Sigmoid colon (tissue), 7 donors: ENCODE measurements at places on chromosomes 7 and 10. TPM values are rescaled to one million over a fixed set of nuclear protein-coding genes. Genes with fewer than 3 reads are reported as not detected.

AQP1 gene
- 7.8 TPM for polyA plus RNA-seq

DNA sequence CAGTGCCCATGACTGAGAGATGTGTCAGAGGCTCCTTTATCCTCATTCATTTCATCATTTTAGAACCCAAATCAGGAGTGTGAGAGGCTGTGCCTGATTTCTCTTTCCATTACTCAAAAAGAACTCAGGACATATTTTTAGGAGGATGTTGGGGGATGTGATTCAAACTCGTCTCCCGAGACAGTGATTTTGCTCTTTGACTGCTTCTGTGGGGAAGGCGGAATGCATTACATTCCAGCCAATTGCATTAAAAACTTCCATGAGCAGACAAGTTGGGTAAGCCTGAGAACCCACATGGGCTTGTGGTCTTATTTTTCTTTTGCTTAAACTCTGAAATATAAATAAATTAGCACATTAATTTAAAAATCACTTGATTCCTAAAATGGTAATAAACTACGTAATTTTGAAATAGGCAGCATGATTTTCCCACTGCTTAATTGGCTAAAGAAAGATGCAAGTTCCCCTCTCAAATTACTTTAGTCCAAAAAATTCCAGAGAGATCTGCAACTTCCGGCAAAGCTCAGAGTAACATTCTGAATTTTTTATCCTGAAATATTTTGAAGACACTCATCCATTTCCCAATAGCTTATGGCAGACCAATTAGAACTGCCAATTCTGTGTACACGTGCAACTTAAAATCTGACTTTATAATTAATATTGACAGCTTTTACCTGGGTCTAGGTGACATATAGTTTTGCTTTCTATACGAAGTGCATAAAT lies 185.6 kb downstream of the C7orf25 start:
- DNase-seq: no peak

GRCh38 chr7:26101361-26102151 lies 50.4 kb upstream of the NFE2L3 start:
- DNase-seq: peak; percentile 65

OR2A42 gene
- 0.06 TPM for polyA plus RNA-seq

GRCh38 chr10:57494486-57494885 lies 773.2 kb downstream of the IPMK start:
- no peak for DNase-seq

VSTM2A gene
- polyA plus RNA-seq: 0.60 TPM

DNA sequence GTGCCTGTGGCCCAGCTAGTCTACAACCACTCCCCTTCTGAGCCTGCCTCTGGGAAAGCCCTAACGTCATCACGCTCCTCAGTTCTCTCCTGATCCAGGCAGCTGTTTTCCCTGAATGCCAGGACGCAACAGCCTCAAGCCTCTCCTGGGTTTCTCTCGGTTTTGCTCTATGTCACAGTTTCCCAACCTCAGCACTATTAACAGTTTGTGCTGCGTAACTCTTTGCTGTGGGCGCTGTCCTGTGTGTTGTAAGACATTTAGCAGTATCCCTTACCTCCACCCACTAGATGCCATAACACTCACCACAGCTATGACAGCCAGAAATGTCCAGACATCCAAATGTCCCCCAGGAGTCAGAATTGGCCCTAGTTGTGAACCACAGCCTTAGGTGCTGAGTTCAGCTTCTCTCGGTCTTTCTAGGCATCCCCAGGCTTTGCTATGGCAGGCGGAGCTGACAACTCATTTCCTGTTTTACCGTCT lies 226.3 kb upstream of the NPVF start:
- DNase-seq: peak; percentile 69

DNA sequence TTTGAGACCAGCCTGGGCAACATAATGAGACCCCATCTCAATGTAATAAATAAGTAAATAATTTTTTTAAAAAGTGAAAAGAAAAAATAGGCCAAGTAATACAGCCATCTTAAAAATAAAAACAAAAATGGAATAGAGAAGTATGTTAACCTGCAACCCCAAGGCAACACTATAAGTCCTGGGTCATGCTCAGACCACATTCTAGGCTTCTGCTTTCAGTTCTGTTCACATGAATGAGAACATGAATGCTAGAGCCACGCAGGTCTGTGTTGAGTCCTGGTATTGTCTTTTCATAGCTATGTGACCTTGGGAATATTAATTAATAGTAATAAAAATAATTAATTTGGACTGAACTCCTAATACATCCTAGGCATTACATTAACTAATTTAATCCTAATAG lies 284.0 kb downstream of the AUTS2 start:
- no peak for DNase-seq

GRCh38 chr7:45203936-45204445 lies 46.4 kb downstream of the RAMP3 start:
- no peak for DNase-seq

TBATA gene
- polyA plus RNA-seq: not detected

- no peak for DNase-seq
Measured at GRCh38 chr7:98137826-98138151, 31.1 kb downstream of the LMTK2 start.

SPDYE2B gene
- not detected for polyA plus RNA-seq

GRCh38 chr7:37341033-37341630 lies 107.5 kb downstream of the ELMO1 start:
- no peak for DNase-seq

- no peak for DNase-seq
Measured at GRCh38 chr7:45358287-45358686, 200.7 kb downstream of the RAMP3 start.

GRCh38 chr10:32207544-32207943 lies 139.4 kb downstream of the EPC1 start:
- DNase-seq: no peak

GRCh38 chr7:125606671-125607070 lies 677.0 kb upstream of the POT1 start:
- DNase-seq: no peak

- DNase-seq: no peak
Measured at GRCh38 chr7:1706381-1706720, 36.3 kb downstream of the ELFN1 start.

C7orf57 gene
- polyA plus RNA-seq: not detected

GRCh38 chr10:95663496-95663895 lies 7.0 kb upstream of the ALDH18A1 start:
- no peak for DNase-seq

AGAP6 gene
- 11.3 TPM for polyA plus RNA-seq

LYZL2 gene
- not detected for polyA plus RNA-seq

MMP21 gene
- polyA plus RNA-seq: not detected

DNA sequence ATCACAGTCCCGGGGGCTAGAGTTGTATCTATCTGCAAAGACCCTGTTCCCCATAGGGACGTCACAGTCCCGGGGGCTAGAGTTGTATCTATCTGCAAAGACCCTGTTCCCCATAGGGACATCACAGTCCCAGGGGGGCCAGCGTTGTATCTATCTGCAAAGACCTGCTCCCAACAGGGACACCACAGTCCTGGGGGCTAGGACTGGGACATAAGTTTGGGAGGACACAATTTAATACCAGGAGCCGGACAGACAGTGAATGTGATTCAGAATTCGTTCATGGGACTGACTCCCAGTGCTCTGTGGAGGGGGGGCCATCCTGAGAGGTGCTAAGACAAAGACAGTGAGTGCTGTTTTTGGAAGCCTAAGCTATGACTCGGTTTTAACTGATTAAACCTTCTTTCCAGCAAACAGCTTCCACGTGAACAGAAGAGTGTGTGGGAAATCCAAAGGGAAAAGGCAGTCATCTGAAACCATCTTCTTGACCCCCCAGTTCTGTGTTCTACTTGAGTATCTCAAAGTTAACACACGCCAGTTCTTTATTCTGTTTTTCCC lies 153.0 kb downstream of the DIP2C start:
- peak; percentile 50 for DNase-seq

GRCh38 chr10:4073912-4074311 lies 288.9 kb upstream of the KLF6 start:
- no peak for DNase-seq

DNA sequence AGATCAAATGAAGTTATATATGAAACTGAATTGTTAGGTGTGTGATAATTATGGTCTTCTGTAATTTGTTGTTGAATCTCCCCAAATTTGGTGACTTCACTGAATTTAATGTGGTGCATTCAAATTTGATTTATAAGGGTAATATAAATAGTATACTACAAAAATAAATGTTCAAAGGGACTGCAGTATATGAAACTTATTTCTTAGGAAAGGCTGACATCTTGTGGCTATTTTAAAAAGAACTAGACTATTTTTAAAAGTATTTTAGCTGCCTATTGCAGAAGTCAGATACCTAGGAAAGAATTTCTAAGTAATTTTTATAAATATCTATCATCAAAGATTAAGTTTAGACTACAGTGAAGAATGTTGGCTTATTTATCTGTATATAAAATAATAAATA lies 36.6 kb downstream of the ATRNL1 start:
- DNase-seq: no peak

ESYT2 gene
- polyA plus RNA-seq: 6.9 TPM

HOGA1 gene
- 1.2 TPM for polyA plus RNA-seq

GRCh38 chr10:98959379-98959778 lies 276.3 kb downstream of the HPSE2 start:
- DNase-seq: no peak

GRCh38 chr7:148481971-148482626 lies 108.5 kb upstream of the C7orf33 start:
- no peak for DNase-seq

- DNase-seq: no peak
Measured at GRCh38 chr10:34311679-34312078, 503.4 kb downstream of the PARD3 start.

MINDY3 gene
- polyA plus RNA-seq: 19.4 TPM

ANXA8L1 gene
- polyA plus RNA-seq: not detected

VGF gene
- polyA plus RNA-seq: not detected

DNA sequence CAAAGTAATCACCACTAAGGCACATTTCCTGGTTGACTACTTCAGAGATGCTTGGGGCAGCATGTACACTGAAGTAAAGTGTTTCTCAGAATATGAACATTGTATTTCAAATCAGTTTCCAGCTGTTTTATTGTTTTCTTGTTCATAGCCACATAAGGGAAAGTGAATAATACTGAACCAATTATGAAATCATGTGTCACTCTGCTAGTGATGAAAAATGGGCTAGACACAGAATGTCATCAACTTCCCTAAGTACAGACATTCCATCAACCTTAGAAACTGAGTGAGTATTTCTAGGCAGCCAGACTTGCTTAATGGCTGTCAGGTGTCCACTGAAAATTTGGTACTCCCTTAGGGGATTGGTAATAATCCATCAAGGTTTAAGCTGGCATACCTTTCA lies 603.5 kb downstream of the ARL4A start:
- no peak for DNase-seq

- peak; percentile 46 for DNase-seq
Measured at GRCh38 chr7:73442903-73443500, 9.4 kb downstream of the FZD9 start.

PDE6C gene
- polyA plus RNA-seq: not detected

PGAM2 gene
- 3.0 TPM for polyA plus RNA-seq

DNA sequence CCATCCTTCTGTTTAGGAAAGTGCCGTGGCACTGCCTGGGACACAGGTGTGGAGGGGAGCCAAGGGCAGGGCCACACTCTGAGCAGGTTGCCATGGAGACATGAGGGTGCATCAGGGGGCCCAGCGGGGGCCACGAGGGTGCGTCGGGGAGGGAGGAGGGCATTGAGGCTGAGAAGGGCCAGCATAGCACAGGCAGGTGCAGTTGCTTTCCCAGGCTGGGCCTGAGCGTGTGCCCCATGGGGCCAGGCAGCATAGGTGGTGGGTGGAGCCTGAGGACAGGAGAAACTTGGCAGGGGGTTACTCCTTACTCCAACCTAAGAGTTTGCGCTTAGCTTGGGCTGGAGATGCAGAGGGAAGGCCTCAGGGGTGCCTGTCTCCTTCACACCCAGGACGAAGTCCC lies 15.2 kb downstream of the YKT6 start:
- peak; percentile 32 for DNase-seq

DNA sequence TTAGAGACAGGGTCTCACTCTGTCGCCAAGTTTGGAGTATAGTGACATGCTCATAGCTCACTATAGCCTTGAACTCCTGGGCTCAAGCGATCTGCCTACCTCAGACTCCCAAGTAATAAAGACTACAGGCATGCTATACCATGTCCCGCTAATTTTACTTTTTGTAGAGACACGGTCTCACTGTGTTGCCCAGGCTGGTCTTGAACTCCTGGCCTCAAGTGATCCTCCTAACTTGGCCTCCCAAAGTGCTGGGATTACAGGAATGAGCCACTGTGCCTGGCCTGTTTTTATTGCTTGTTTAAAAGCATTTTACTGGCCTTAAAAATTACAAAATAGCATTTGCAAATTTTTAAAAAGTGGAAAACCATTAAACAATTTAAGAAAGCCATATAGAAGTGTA lies 135.0 kb downstream of the JAZF1 start:
- no peak for DNase-seq

DNA sequence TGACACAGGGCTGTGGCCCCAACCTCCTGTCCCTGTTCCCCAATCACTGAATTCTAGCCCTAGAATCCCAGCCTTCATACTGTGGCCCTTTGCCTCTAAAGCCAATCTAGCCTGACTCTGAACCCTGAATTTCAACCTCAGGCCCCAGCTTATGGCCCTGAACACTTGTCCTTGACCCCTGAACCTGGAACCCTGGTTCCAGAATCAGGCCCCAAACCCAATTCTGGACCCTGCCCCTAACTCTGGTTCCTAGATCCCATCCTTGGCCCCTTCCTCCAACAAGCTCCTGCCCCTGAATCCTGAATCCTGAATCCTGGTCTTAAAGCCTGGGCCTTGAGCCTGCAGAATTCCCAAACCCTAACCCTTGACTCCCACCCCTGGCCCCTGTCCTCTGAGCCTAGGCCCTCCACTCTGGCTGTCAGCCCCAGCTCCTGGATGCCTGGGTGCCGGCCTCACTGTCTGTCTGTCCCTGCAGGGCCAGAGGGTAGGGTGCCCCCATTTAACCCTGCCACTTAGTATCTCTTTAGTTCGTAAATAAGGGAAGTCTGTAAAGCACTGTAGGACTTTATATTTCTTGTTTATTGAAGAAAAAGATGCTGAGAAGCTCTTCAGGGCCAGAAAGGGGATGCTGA lies 1.3 kb downstream of the INPP5A start:
- DNase-seq: peak; percentile 66

- DNase-seq: no peak
Measured at GRCh38 chr7:70193514-70193913, 595.2 kb downstream of the AUTS2 start.

DNA sequence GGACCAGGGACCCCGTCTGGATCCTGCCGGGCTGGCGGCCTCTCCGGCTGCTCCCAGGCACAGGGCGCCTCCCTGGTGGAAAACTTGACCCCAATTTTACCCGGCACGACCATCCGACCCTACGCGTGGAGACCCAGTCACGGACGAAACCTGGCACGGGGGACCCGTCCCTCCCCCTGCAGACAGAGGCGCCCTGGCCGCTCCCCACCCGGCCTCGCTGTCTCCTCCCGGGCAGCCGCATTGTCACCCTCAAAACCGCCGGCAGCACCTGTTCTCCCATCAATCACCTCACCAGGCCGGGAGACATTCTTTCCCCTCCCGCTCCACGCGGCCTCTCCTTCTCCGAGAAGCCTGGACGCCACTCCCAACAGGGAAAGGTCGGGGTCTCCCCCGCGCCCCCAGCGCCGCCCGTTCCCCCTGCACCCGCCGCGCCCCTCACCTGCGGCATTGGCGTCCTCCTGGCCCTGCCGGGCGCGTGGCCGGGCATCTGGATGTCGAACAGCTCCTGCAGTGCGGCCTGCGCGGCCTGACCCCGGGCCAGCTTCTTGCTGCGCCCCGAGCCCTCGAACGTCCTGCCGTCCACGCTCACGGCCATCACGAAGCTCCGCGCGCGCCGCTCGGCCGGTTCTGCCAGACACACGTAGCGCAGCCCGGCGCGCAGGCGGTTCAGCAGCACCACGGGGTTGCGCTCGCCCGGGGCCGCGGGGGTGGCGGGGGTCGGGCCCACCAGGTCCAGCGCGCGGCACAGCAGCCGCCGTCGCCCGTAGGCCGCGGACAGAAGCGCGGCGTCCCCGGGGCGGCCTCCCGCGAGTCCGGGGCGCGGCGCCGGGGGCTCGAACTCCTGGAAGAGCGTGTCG lies 306.6 kb downstream of the WDR37 start:
- no peak for DNase-seq
